ENCODE measurements at places on chromosomes 11 and 22.

DNA sequence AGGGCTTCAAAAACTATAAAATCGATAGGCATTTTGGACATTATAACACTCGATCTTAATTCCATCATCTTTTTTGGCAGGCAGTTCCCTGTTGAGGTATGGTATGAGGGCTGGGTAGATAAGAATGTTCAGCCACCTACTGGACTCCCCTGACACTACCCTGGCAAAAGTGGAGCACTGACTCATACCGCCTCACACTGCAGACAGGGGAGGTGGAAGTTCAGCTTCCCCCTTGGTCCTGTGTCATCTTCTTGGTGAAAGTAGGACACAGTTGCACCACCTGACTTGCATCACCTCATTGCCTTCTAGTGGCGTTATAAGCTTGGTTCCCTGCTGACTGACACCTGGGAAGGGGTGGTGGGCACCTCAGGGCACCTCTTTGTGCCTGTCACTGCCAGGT, 30.4 kb downstream of the PAAF1 start:
- DNase-seq, result peak; percentile 40

- no peak for DNase-seq
These were observed 115.7 kb downstream of the WNT7B start for GRCh38 chr22:45861259-45861658.

GRCh38 chr22:37137131-37137530, 12.6 kb downstream of the IL2RB start:
- no peak for DNase-seq

DNA sequence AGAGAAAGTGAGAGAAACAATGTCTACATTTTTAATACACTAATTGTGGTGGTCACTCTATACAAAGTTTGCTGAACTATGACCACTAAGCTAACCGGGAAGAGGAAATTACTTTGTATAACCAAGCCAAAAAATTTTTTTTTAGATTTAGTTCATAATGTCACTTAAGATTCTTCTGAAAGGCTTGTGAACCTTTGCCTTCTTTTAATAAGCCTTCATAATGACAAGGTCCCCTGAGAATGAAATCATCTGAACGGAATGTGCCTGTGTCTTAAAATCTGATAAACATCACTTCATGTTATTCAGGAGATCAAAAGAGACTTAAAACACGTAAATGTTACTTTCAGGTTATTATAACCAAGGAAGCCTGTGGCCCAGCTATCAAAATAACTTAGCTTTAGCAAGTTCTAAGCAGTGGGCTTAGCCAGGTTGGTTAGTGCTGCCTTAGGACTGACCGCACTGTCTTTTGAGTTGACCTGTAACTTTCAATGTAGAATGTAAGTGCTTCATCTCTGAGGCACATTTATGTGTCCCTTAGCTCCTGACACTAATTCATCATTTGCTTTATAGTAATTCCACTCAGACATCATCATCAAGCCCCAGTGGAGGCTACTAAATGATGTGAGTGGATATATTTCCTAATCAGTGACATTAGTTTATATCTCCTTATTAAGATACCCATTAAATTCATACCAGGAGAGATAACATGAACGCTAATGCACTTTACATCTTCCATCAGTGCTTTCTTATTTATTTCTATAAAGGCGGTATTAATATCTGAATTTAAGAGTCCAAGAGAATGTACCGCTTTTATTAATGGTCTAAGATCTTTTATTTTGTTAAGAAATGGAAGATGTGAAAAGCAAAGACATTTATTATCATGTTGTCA, 122.5 kb downstream of the WNT11 start:
- peak; percentile 44 for DNase-seq

GRCh38 chr11:24624432-24624831, 127.6 kb downstream of the LUZP2 start:
- no peak for DNase-seq

GRCh38 chr11:132519241-132519815, 1013.0 kb downstream of the OPCML start:
- peak; percentile 89 for DNase-seq

DNA sequence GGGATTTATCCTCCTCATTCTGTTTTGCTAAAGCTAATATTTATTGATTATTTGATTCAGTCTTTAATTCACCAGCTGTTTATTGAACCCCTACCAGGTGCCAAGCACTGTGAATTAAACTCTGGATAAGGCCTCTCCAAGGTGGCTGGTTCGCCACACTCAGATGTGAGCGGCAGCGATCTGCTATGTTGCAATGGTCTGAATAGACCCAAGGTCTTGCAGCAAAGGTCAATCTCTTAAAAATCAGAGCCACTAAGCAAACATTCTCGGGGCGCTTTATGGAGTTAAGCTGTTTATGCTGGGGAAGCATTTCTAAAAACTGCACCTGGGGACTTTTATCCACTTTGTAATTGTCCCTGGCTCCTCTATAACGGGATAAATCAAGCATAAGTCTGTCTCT, 10.5 kb upstream of the TSPAN18 start:
- DNase-seq, result no peak

GRCh38 chr22:49321477-49322055, 506.1 kb downstream of the BRD1 start:
- DNase-seq, result no peak

GRCh38 chr11:17401841-17402240, 13.4 kb upstream of the KCNJ11 start:
- no peak for DNase-seq

GRCh38 chr11:134882141-134882540, 470.1 kb upstream of the B3GAT1 start:
- no peak for DNase-seq

DNA sequence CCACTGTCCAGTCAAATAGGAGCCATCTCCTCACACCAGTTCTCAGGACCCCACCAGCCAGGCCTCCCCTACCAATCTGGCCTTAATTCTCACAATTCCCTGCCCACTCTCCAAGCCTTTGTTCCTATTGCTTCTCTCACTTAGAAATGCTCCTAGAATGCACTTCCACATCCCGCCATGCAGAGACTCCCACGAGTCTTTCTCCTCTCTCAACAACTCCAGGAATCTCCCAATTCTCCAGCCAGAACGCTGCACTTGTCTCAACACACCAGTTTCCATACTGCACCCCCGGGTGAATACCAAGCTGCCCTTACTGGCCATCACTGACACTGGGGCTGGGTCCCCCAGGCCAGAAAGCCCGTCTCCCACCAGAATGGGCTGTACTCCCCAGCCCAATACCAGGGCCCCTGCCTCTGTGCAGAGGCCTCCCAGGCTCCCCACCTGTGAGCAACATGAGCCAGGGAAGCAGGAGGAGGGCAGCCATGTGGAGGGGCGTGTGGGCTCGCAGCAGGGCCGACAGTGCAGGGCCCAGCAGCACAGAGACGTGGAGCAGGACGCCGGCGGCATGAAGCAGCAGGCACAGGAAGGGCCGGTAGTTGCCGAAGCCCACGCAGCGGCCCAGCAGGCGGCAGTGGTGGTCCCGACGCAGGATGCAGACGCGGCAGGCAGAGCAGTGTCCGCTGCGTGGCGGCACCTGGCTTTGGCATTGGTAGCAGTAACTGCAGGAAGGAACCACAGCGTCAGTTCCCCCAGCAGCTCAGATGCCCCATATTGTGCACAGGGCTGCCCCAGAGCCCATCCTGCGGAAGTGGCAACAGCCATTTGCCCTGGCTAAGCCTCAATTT, 2.4 kb downstream of the ZDHHC24 start:
- DNase-seq, result peak; percentile 40

DNA sequence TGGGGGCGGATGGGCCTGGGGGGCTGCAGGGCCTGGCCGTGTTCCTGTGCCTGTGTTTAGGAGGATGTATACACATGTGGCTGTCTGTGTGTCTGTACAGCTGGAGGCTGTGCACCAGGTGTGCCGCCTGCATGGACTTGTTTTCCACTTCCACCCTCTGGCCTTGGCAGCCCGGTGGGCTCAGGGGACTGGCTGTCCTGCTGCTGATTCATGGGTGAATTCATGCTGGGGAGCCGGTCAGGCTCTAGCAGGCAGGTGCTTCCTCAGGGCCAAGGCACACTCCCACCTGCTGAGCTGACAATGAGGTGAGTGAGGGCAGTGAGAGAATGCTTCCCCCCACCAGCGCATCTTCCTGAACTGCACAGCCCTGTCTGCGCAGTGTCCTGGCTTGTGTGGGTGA, 88.4 kb downstream of the CCDC81 start:
- no peak for DNase-seq

DNA sequence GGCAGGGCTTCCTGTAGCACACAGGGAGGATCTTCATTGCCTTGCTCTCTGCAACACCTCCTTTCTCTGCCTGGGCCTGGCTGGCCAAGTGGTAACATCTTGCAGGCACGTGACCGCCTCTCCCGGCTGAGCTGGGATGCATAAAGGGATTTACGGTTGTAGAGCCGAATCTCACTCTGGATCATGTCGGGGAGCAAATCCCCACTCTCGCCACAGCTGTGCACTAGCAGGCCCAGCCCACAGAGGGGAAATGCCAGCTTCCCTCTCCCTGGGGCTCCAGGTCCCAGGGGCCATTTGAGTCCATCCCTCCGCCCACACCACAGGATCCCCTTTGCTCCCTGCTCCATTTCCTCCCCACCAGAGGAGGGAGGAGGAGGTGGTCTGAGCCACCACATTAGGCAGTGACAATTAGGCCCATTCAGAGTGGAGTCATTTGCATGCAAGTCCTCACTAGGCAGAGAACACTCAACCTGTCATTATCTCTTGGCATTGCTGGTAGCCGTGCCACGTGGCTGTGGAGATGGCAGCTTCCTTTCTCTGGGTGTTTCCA, 196.7 kb downstream of the DSCAML1 start:
- no peak for DNase-seq

- peak; percentile 51 for DNase-seq
These were observed 109.8 kb downstream of the BCR start for GRCh38 chr22:23289851-23290724.

- no peak for DNase-seq
These were observed 112.4 kb downstream of the PDE2A start for GRCh38 chr11:72561856-72562255.

- DNase-seq, result no peak
These were observed 161.2 kb upstream of the GRIA4 start for GRCh38 chr11:105448703-105449079.

- DNase-seq, result no peak
These were observed 12.1 kb downstream of the SERGEF start for GRCh38 chr11:18000760-18001159.

DNA sequence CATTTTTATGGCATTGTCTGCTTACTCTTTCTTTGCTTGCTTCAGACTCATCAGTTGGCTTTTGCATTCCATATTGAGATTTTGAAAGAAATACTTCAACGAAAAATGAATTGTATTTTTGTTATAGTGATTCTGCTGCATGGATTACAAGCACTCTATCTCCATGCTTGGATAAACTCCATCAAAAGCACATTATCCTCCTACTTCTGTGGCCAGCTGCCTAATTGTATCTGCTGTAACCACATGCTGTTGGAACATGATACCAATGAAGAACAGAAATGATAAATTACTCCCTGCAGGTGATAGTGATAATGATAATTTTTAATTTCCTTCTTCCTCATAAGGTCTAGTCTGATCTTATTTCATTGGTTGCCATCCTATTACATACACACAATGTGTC, 100.8 kb downstream of the PRMT3 start:
- DNase-seq, result no peak

DNA sequence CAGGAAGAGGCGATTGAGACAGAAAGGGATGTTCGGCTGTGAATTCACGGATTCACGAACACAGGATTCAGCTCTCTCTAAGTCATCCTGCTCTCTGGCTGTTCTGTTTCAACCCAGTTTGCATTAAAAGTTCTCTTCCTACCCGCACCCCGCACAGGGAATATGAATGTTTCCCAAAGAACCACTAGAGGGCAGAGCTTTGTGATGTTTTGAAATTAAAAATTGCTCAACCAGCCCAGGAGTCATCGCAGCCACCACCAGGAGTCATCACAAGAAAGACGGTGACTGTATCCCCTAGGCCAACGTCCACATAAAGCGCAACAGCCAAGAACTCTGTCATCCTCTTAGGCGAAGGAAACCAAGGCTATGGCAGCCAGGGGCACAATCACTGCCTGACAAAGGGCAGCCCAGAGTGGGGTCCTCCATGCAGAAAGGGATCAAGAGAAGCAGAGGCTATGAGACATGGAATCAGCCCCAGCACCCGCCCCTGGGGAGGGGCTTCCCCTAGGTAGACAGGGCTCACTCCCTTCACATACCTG, 122.4 kb downstream of the WT1 start:
- peak; percentile 50 for DNase-seq

DNA sequence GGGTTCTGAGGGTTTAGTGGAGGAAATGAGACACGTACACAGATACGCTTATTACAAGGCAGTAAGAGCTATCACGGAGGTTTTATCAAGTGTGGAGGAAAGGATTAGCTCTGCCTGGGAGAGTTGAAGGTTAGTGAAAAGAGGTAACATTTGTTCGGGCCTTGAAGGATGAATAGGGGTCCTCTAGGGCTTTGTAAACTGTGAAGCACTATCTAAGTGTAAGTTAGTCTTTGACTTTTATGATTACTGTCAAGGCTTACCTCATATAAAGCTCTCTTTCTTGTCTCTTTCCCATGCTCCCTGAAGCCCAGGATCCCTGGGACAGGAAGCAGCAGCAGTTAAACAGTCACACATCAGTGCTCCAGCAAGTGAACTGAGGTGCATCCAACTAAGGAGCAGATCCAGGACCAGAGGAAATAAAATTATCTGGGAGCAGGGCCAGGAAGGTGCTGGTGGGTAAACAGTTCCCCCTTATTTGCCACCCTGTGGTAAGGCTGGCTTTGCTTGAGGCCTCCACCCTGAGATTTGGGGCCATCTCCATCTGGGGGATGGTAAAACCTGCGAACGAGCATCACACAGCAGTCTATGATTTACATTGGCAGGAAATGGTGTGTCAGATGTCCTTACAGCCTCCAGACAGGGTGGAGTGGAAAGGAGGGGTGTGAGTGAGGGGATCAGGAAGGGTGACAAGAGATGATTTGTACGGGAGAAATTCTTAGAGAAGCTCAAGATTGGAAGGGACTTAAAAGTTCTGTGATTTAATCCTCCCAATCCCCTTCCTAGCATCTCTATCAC, 27.2 kb downstream of the GVQW3 start:
- DNase-seq, result no peak

DNA sequence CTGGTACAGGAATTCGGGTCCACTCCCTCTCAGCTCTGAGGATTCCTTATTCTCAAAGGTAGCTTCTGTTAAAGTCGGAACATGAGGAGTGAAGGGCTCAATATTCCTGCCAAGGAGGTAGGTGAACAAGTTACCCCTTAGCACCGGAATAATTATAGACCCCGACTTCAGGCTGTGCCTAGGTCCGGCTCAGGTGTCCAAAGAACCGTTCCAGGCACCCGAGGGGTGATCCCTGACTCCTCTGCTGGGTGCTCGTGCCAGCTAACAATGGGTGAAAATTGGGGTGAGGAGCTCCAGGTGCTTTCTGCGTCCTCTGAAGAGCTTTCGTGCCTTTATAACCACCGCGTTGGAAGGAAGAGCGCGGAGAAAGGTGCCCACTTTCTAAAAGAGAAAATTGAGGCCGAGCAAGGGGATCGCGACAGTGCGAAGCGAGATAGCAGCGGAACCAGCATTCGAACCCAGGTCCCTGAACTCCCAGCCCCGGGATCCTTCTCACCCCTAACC, 393 bp downstream of the CYB561A3 start:
- no peak for DNase-seq

DNA sequence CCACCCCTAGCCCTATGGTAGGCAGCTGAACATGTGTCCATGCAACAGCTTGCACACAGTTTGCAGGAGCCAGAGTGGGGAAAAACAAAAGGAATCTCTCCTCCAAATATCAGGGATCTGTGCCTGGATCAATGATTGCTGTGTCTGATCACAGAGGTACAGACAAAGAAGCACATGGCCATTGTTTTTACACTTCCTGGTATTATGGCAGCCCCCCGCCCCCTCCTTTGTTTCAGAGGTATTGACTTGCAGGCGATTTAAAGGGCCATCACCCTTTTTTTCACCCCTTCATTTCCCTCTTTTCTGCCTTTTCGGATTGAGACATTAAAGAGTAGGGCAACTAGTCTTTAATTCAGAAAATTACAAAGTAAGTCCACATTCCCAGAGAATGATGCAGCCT, 453.0 kb upstream of the LUZP2 start:
- no peak for DNase-seq
